ENCODE measurements at places on chromosomes 6 and 20. TPM values are rescaled to one million over a fixed set of nuclear protein-coding genes. Genes with fewer than 3 reads are reported as not detected.
A peak's percentile ranks its signal among the peaks of the same experiment; 100 is the strongest.

The EPHA7 gene
- total RNA-seq, result 75.3 TPM

DNA sequence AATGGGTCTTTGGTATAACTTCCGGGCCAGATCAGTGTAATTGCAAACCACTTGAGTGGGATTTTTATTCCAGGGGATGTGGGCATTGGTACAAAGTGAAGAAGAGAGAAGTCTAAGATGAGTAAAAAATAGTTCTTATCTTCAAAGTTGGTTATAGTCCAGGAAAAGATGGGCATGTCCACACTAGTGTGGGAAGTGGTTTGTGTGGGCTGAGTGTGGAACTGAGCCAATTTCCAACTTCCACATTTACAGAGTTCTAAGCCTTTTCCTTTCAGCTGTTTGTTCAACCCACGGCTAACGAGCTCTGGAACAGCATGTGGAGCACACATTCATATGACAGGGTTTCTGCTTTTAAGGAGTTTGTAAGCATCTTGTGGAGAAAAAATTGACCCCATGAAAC, 72.3 kb upstream of the IFNGR1 start:
- H3K27me3 ChIP-seq, result no peaks in the 10 kb centered on the region
- peak; percentile 83 for DNase-seq
- H3K36me3 ChIP-seq, result no peaks in the 10 kb centered on the region

- H3K4me1 ChIP-seq, result peaks cover 34% of the 10 kb centered on the region
- no peak overlapping the region for H3K4me3 ChIP-seq
- peak; percentile 93 for DNase-seq
- H3K27ac ChIP-seq, result peak overlapping the region; percentile 71
- H3K27me3 ChIP-seq, result no peaks in the 10 kb centered on the region
These were observed 103.5 kb downstream of the GJA10 start for GRCh38 chr6:89997456-89998445.

The STMND1 gene
- not detected for total RNA-seq

DNA sequence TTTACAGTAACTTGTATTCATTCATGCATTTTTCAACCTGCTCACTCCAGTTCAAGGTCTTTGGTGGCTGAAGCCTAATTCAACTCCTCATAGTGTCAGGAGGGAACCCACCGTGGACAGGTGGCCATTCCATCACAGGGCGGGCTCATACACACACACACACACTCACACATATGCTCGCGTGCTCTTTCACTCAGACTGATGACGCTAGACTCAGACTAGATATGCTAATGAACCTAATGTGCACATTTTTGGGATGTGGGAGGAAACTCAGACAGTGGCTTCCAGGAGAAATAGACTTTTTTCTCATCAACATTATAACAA, 56.7 kb downstream of the TRIM27 start:
- H3K4me3 ChIP-seq, result peak overlapping the region; percentile 65
- H3K36me3 ChIP-seq, result no peaks in the 10 kb centered on the region
- peak overlapping the region; percentile 65 for H3K27ac ChIP-seq
- DNase-seq, result peak; percentile 32
- no peaks in the 10 kb centered on the region for H3K27me3 ChIP-seq
- H3K4me1 ChIP-seq, result 0 out of 2 replicates have a peak, but pooled peaks cover 4% of the 10 kb centered on the region

The TTI1 gene
- 66.0 TPM for total RNA-seq

DNA sequence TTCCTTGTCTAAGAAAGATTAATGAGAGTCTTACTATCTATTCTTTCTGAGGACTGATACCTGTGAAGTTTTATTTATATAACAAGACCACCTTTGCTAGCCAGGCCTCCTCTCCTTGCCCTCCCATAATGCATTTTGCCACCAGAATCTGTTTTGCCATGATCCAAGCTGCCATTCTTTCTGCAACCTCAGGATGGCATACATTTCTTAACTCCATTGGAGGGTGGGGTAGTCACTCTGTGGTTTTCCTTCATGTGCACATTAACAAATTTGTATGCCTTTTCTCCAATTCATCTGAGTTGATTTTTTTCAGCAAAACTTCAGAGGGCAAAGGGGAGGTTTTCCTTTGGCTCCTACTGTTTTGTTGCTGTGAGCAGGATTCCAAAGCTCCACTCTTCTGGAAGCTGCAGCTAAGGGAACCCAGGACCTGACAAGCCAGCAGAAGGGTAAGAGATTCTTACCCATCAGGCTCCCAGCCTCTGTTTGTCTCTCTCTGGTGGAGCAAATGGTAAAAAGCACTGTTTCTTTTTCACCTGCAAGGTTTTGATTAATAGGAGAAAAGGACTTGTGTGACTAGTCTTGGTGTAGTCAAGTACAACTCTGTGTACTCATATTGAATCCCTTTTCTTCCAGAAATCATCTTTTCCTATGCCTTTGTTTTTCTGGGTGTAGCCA, 26.2 kb upstream of the ENPP4 start:
- no peak overlapping the region for H3K4me3 ChIP-seq
- no peak for DNase-seq
- no peaks in the 10 kb centered on the region for H3K27me3 ChIP-seq
- H3K4me1 ChIP-seq, result no peaks in the 10 kb centered on the region

The VTA1 gene
- 87.2 TPM for total RNA-seq

The NT5E gene
- 0.18 TPM for total RNA-seq

The NMBR gene
- total RNA-seq, result not detected

DNA sequence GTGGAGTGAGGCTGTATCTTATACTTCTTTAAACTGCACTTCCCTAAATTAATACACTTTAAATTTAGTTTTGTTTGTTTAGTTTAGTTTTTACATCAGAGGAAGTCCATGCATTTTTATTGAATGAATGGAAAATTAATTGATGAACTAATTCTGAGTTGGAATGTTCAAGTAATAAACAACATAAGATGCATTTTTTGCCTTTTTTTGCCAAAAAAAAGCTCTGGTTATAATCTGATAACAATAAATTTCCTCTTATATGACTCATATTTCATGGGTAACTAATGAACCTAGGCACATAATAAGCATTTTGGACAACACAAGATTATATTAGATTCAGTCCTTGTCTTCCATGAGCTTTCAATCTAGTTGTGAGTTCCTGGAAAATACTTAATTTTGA, 323.1 kb downstream of the CENPW start:
- H3K27ac ChIP-seq, result no peak overlapping the region
- H3K27me3 ChIP-seq, result 0 out of 2 replicates have a peak, but pooled peaks cover 4% of the 10 kb centered on the region
- no peaks in the 10 kb centered on the region for H3K36me3 ChIP-seq
- H3K4me3 ChIP-seq, result no peak overlapping the region
- DNase-seq, result no peak

The POU5F1 gene
- 2.4 TPM for total RNA-seq

DNA sequence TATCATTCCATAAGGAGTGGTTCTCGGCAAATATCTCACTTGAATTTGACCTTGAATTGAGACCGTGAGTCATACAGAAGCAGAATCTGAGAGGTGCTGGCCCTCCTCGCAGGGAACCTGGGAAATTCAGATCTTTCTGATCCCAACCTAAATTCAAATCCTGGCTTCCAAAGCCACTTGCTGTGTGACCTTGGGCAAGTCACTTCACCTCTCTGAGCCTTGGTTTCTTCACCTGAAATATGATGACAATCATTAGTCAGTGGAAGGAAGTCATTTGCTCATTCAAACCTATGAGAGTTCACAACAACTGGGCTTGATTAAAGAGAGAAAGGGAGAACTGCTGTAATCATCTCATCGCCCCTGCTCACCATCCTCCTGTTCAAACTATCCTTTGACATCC, 7.2 kb downstream of the BPIFA3 start:
- peaks cover 15% of the 10 kb centered on the region for H3K27me3 ChIP-seq
- no peak for DNase-seq
- no peaks in the 10 kb centered on the region for H3K36me3 ChIP-seq
- no peak overlapping the region for H3K4me3 ChIP-seq

DNA sequence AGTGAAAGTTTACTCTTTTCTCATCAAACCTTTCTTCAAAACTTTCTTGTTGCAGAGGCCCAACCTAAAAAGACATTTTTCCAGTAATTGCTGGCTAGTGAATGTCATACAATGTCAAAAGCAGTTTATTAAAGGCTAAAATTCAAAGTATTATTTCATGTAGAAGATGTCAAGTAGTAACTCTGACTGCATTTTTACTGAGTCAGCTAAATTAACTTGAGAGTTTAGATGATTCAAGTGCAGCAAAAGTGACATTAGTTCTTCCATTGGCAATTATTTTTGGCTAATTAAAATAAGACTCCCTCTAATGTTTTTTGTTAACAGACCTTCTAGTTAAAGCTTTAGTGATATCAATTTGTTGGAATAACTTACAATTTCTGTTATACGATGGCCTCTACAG, 1438.5 kb downstream of the GRIK2 start:
- H3K4me3 ChIP-seq, result no peak overlapping the region
- no peaks in the 10 kb centered on the region for H3K4me1 ChIP-seq
- no peak overlapping the region for H3K27ac ChIP-seq
- H3K27me3 ChIP-seq, result no peaks in the 10 kb centered on the region

The SSTR4 gene
- not detected for total RNA-seq

The IL17F gene
- not detected for total RNA-seq

GRCh38 chr20:19975901-19976300, 41.3 kb upstream of the NAA20 start:
- H3K27me3 ChIP-seq, result no peaks in the 10 kb centered on the region
- no peaks in the 10 kb centered on the region for H3K36me3 ChIP-seq
- DNase-seq, result peak; percentile 65
- H3K4me3 ChIP-seq, result peak overlapping the region; percentile 66
- H3K27ac ChIP-seq, result peak overlapping the region; percentile 82

Measured in SJCRH30 (cell line).